ENCODE measurements at places on chromosomes 11 and 22. TPM values are rescaled to one million over a fixed set of nuclear protein-coding genes. Genes with fewer than 3 reads are reported as not detected.

Gene MRPL11
- total RNA-seq = 37.5 TPM

Gene COMT
- total RNA-seq = 414 TPM

Gene CARD10
- 55.6 TPM for total RNA-seq

Gene ROBO4
- 278 TPM for total RNA-seq

- peak; percentile 90 for DNase-seq
These were observed 264.4 kb downstream of the DDX10 start for GRCh38 chr11:108929241-108929640.

DNA sequence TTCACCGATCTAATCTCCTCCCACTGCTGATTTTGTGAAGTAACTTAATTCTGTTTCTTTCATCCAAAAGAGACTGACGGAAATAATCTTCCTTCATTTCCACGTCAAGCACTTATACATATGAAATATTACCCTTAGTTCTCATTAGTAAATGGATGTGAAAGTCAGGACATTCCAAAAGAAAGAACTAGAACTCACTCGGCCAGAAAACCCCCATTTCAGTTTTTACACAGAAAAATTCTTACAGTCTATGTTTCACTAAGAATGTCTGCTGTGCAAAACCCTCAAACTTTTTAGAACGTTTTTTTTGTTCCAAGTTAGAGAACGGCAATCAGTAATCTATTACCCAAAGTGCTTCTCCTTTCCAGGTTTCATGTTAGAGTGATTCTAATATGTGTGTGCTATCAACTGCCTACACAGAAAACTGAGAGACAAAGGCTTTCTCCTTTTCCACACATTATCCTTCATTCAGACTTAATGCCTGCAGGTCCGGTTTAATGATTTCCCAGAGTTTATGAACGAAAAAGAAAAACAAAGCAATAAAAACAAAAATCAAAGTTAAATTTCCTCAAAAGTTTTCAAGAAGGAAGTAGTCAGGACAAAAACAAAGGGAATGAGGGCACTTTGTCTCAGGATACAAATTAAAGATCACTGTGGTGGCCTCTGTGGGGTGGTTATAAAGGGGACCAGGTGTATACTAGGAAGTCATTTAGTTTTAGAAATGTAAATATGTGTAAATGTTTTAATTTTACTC lies 11.3 kb upstream of the SESN3 start:
- DNase-seq = no peak

GRCh38 chr22:44711690-44712555 lies 9.9 kb downstream of the PRR5 start:
- DNase-seq = no peak

DNA sequence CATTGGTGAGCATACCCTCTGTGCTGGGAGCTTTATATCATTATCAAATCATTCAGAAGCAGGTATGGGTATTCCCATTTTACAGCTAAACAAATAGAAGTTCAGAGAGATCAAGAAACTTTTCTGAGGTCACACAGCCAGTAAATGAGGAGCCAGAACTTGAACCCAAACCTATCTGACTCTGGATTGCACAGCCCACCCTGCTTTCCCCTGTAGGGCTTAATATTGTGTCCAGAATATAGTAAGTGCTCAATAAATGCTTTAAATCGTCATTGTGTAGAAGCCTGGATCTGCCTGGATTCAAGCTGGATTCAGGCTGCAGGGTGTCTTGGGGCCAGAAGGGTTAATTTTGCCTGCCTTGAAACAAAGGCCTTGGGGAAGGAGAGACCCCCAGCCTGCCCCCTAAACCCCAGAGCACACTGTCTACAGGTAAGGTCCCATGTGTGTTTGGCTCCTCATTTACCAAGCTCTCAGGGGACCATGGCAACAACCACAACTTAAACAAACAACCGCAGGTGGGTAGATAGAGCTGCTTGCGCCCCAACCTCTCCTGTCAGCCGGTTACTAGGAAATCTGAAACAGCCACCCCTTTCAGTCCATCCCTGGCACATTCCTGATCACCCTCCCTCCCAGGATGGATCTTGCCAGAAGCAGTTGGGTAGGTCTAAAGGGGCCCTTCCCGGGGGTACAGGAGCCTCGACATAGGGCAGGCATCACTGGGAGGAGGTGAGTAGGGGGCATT lies 3.0 kb upstream of the SEC14L3 start:
- no peak for DNase-seq

Data from dermis microvascular lymphatic vessel endothelial cell (primary cell).